CD4-positive, alpha-beta T cell treated with Interleukin-2 at 100 ng/mL for 4 hours (primary cell): ENCODE measurements at places on chromosomes 16 and 17.

GRCh38 chr16:47017636-47018035 is 44.2 kb upstream of the DNAJA2 start:
- DNase-seq, result no peak

DNA sequence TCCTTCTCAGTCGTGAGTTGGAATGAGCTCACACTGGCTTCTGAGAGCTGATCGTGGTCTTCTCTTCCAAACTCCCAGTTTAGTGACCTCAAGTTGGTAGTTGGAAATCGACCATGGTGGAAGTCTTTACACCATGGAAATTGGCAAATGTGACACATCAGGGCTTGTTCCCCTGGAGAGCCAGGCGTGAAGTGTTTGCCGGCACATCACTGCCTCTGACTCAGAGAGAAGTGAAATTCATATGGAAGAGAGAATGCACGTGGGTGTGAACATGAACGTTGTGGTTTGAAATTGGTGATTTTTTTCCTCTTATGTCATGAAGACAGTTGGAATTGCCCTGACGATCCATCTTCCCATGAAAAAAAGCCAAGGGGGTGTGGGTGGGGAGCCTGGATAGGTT is 47.4 kb downstream of the AXIN2 start:
- no peak for DNase-seq

DNA sequence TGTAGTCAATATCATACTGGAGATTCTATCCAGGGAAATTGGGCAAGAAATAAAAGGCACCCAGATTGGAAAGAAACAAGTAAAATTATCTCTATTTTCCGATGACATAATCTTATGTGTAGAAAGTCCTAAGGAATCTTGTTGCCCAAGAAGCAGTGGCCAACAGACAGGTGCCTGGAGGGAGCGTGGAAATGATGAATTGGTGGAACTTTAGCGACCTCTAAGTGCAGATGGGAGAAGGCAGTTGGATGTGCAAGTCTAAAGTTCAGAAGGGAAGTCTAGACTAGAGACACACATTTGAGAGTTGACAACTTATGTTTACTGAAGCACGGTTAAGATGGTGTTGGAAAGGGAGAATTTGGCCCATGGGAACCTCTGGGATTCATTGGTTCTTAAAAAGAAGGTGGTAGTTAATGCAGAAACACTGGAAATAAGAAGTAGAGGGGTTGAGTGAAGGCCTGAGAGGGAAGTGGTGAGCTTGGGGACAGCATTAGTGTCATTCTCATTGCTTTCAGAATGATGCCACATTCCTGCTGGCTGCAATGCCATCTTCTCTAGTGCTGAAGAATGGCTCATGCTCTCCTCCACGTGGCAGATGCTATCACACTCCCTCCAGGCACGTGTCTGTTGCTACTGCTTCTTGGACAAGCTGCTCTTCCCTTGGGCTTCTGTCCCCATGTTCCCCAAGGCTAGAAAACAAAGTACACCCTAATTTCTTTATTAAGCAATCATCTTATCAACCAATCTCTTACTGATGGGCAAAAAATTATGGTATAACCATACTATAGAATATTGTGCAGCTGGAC is 24.0 kb downstream of the TAT start:
- DNase-seq, result no peak

DNA sequence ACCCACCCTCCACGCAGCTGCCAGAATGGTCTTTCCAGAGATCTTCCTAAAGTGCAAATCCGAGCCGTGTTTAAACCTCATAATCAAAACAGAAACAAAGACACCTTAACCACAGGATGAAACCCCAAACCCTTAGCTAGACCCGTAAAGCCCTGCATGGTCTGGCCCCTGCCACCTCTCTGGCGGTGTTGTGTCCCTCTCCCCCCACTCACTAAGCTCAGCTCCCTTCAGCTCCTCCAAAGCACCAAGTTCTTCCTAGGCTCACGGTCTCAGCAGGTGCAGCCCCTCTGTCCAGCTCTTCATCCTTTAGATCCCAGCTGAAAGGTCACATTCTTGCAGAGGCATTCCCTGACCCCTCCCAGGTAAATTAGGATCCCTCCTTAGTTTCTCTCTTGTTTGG is 4.4 kb upstream of the NXPH3 start:
- no peak for DNase-seq

DNA sequence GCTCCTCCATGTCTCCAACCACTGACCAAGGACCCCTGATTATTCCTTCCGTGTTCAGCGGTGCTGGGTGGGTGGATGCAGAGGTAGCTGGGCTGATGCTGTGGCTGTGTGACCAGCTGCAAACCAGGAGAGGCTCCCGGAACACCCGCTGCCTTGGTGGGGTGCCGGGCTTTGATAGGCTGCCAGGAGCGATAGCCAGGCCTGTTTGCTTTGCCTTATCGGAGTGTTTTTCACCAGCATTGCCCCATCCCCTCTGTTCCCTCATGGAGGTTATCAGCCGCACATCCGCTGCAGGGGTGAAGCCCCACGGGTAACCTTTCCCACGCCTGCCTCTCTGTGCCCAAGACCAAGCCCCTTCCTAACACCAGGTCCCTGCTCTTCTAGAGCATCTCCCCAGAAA is 354.3 kb downstream of the C16orf95 start:
- no peak for DNase-seq

DNA sequence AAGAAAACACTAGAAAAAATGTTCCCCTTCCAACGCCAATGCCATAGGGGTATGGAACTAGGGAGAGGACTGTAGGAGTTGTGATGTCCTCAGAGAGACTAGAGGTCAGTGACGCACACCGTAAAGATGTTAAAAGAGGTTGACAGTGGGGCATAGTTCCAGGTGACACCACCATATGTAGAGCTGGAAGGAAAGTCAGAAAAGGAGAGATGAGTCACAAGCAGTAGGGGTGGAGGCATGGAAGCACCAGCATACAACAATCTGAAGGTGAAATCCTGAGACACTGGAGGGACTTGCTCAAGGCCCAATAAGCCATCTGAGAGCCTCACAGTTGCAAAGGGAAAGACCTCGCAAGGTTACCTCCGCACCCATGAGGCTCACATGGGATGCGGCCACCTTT is 76.0 kb downstream of the ZNF18 start:
- DNase-seq, result no peak

- no peak for DNase-seq
Observed at GRCh38 chr17:33204156-33204555, 88.9 kb downstream of the ASIC2 start.

DNA sequence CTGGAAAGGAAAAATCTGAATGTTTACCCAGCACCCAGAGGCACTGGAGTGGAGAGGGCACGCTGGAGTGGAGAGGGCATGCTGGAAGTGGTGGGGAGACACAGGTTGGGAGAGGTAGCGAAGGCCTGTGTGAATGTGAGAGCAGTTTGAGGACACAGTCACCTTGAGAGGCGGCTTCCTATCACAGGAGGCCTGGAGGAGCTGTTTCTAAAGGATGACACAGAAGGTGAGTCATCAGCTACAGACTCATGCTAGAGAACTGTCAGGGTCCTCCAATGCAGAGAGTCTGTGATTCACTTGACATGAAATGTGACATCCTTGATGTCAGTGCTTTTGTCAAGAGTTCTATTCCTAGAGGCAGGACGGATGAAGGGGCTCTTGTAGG is 13.8 kb downstream of the CTRL start:
- DNase-seq, result peak; percentile 64
